ENCODE measurements at places on chromosomes 5 and 9.

DNA sequence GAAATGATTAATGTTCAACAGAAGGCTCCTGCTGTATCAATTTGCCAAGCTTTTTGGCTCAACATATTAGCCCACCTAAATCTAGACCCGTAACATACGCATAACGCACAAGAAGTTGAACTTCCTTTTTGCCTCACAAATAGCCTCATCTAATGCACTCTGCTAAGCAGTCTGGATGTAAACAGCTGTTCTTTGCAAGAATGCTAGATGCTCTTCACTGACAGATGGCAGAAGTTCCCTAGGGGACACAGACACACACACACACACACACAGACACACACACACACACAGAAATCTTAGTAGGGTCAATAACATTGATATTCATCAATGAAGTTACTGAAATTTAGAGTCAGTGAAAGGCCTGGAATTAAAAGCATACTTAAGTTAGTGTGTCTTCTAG is 13.2 kb upstream of the PCA3 start:
- DNase-seq = no peak

- DNase-seq = no peak
Observed at GRCh38 chr5:173263566-173263965, 28.6 kb upstream of the NKX2-5 start.

GRCh38 chr9:95032580-95033341 is 284.7 kb downstream of the FANCC start:
- DNase-seq = no peak

- DNase-seq = no peak
Observed at GRCh38 chr9:35227284-35227683, 65.5 kb downstream of the UNC13B start.

GRCh38 chr5:5986492-5987178 is 391.7 kb downstream of the MED10 start:
- no peak for DNase-seq

GRCh38 chr9:126974594-126974993 is 60.0 kb downstream of the RALGPS1 start:
- no peak for DNase-seq

DNA sequence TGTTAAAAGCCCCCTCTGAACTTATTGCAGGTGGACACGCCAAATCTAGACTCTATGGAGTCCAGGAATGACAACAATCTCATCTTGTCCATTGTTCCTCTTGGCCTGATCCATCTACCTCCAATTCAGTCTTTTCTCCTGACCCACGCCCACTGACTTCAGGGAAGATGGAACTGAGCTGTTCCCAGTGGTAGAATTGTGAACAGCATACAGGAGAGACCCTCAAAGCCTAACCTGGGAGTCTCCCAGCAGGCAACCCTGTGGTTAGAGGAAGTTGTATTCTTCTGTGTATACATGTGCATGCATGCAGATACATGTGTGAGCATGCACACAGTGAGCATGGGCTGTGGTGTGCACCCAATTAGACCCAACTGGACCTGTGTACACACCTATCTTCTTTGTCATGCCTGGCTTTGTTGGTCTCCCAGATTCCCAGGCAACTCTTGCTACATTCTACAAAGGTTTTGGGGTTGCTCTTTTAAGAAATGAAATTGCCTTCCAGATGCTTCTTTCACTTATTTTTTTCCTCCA is 286.0 kb downstream of the ZSWIM6 start:
- DNase-seq = no peak

- no peak for DNase-seq
Observed at GRCh38 chr5:78377718-78378105, 17.3 kb downstream of the SCAMP1 start.
